Activated naive CD8-positive, alpha-beta T cell treated with anti-CD3 and anti-CD28 coated beads for 36 hours (primary cell): ENCODE measurements at places on chromosomes 16 and 17. TPM values are rescaled to one million over a fixed set of nuclear protein-coding genes. Genes with fewer than 3 reads are reported as not detected.

DNA sequence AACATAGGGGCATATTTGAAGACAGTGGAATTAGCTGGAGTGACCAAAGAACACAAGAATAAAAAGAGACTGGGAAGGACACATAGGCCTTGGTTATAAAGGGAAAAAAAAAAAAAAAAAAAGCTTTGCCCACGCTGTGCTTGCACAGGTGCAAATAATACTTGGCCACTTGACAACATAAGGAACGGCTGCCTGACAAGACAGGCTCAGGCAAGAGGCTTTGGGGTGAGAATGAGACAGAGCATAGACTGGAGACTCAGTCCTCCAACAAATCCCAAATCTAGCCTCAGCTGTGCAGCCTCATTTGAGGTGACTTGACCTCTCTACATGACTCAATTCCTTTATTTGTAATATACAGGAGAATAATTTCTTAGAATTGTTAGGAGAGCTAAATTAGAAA lies 332.8 kb upstream of the DYNLRB2 start:
- DNase-seq, result no peak

DNA sequence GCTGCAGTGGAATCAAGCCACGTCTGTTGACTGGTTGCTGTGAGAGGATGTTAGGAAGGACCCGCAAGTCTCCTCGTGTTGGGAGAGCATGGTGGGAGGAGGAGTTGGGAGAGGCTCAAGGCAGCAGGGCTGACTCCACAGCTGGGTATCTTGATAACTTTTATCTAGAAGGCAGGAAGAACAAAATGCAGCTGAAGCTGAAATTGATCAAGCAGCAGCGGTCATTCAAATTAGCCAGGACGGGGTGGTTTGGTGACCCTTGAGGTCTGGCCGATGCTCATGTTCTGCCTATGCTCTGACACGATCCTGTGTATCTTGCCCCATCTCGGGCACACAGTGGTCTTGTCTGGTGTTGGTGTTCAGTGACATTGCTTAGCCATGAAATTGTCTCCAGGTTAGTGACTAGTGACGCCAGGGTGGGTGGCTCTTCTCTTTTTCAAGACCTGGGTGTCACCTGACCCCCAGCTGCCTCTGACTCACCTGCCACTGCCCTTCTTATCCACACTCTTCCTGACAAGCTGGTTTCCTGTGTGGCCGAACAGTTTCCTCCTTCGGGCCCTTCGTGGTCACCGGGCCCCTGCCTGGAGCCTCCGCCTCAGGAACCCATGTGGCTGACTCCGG lies 19.1 kb downstream of the NPTX1 start:
- DNase-seq, result no peak

GRCh38 chr17:7258731-7259554 lies 3.3 kb downstream of the CLDN7 start:
- DNase-seq, result no peak

DNA sequence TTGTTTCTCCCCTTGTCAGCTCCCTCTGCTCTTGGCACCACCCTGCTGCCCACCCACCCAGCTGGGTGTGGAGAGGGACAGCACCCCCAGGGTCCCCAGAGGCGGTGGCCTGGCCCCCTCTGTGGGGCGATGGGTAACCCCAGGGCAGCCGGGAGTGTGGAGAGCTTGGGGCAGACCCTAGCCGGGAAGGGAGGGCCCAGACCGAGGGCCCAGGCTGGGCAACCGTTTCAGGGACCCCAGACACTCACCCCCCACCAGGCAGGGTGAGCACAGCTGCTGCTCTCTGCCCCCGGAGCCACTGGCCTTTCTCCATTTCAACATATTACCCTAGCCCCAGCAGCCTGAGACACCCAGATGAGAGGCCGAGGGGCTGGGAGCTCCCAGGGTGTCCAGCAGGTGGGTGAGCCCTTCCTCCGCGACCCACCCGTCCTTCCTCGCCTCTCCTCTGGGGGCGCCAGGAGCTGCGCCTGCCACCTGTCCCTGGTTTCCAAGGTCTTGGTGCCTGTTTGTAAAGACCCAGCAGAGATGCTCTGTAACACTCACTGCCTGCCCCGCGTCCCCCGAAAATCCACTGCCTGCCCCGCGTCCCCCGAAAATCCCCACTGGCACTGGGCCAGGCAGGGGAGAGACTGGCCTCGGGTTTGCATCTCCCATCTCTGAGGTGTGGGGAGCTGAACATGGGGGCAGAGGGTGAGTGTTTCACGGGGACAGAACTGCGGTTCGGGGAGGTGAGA lies 45.4 kb downstream of the BAHCC1 start:
- peak; percentile 40 for DNase-seq

DNA sequence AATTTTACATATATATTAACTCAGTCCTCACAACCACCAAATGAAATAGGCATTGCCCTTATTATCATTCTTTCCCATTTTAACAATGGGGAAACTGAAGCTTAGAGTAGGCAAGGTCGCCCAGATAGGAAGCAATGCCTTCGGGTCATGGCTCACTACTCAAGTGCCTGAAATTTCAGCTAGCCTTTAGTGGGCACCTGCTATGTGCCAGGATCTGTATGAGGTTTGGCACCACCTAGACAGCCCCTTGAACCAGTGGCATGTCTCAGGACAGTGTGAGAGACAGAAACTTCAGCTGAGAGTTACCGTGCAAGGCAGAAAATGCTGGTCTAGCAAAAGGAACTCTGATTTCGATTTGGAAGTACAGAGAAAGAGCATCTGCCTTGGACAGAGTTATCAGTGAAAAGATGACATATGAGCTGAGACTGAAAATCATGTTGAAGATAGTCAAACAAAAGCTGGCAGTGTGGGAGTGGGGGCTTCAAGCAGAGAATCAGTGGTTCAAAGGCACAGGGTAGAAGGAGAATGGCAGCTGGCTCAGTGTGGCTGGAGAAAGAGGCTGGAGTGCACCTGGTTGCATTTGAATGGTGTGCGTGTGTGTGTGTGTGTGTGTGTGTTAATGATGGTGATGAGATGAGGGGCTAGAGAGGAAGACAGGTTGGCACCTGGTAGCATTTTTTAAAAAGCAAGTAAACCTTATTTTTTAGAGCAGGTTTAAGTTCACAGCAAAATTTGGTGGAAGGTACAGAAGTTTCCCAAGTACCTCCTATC lies 29.1 kb downstream of the CDH13 start:
- DNase-seq, result no peak

DNA sequence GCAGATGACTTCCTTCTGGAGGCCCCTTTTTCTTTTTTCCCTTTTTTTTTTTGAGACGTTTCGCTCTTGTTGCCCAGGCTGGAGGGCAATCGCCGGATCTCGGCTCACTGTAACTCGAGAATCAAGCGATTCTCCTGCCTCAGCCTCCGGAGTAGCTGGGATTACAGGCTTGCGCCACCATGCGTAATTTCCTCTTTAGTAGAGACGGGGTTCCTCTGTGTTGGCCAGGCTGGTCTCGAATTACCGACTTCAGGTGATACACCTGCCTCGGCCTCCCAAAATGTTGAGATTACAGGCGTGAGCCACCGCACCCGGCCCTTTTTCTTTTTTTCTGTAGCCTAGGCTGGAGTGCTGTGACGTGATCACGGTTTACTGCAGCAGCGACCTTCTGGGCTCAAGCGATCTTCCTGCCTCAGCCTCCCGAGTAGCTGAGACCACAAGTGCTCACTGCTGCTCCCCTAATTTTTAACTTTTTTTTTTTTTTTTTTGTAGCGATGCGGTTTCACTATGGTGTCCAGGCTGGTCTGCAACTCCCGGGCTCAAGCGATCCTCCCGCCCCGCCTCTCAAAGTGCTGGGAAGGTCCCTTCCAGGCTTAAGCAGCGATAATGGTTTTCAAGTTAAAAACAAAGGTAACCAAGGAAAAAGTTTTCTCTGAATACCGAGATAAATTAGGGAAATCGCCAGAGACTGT lies 956 bp upstream of the IST1 start:
- DNase-seq, result peak; percentile 32

- no peak for DNase-seq
Measured at GRCh38 chr17:70158180-70158579, 11.2 kb upstream of the KCNJ2 start.

DNA sequence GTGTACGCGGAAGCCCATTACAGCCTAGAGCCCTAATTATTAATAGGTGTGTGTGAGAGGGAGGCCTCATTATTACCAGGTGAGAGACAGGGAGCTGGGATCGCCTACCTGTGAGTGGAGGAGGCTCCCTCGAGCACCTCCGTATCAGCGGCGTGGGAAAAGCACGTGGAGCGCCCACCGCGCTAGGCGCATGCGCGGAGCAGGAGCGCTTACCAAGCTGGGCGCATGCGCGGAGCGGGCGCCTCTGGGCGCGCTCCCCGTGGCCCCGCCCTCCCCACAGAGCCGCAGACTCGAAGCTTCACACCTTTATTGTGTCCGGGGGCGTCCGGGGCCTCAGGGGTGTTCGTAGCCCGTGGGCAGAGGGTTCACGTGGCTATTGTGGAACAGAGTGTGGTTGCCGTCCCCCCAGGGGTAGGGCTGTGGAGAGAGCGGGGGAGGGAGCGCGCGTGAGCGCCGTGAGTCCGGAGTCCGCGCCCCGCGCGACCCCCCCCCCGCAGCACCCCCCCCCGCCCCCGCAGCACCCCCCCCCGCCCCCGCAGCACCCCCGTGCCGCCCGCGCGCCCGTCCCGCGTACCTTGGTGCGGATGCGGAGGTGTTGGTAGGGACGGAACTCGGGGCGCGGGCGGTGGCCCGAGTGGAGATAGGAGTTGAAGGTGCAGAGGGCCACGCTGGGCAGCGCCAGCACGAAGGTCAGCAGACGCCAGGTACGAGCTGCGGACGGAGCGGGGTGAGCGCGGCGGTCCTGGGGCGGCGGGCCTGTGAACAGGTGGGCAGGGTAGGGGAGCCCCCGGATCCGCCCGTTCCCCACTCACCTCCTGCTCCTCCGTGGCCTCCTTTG lies 500 bp downstream of the COX6A2 start:
- DNase-seq, result peak; percentile 65

DNA sequence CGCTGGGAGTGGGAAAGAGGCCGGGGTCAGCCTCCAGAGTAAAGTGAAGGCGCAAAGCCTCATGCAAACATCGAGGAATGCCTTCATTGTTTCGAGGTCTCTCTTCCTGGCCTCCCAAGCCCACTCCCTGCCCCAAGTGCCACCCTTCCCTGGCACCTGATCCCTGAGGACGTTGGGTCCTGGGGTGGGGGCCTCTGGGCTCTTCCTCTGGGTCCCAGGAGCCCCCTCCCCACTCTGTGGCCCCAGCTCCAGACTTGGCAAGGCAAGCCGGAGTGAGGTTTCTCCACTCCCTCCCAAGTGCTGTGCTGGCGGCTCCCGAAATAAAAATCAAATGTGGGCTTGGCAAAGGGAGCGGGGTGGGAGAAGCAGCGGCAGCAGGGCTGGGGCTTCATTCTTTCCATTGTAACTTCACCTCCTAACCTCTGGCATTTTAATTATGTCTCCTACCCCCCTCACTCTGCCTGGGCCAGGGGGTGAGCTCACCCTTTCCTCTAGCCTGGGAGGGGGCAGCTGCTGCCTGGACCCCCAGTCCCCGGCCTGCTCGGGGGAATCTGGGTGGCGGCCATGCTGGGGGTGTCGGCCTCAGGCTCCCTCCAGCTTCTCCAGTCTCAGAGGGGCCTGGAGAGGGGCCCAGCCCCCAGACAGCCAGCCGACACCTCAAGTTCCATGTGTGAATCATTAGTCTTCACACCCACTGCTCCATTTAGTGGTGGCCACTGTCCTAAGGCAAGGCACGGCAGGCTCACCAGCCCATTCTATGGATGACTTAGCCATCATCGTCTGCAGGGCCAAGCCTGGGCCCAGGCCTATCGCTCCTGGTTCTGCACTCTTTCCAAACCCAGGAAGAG lies 14.6 kb upstream of the TMEM92 start:
- no peak for DNase-seq

- DNase-seq, result no peak
Measured at GRCh38 chr16:10616756-10617640, 36.6 kb upstream of the EMP2 start.

DNA sequence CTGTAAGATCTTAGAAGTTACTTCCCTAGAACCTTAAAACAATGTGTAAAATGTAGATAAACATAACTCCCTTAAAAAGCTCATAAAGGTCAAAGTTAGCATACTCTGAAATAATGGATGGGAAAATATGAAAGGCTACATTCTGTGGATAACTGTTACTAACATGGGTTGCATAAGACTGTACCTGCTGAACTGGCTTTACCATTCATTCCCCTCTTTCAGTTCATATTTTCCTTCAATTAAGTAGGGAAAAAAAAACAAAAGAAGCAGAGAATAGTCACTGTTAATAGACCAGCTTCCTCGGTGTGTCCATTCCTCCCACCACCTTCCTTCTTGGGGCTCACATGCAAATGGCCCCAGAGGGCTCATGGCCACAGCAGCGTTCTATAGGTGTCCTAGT lies 7.5 kb upstream of the MEIOB start:
- DNase-seq, result no peak

DNA sequence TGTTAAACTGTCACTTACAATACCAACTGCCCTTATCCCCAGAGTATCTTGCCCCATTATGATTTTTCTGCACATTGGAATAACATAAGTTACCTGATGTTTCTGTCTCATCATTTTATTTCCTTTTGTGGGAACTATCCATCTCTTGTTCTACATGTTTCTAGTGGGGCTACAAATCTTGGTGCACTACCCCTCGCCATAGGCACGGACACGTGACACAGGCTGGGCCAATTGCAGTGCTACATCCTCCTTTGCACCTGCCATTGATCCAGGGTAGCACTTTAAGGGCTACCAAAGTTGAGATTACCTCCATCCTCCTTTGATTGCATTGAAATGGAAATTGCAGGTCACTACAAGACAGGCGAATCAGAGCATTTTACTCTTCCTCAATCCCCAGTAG lies 14.2 kb upstream of the SYT17 start:
- DNase-seq, result no peak

DNA sequence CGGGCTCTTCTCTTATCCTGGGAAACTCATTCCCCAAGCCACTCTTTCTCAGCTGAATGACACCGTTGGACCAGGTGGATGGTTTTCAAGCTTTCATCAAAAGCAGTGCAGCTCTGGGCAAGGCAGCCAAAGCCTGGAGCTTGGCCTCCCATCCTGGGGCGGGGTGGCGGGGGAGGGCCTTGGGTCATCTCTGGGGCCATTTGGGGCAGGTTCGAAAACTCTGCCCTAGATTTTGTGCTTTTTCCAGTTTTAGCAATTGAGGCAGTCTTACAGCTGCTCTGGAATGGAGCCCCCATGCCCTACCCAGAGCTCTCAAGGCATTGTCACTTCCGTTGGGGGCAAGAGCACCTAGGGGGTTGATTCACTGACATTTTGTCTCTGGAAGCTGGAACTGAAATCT lies 9.1 kb downstream of the MPRIP start:
- no peak for DNase-seq

The WNK4 gene
- total RNA-seq, result 0.25 TPM

The HYDIN gene
- total RNA-seq, result not detected

The RILP gene
- total RNA-seq, result 3.4 TPM

The FKBP10 gene
- total RNA-seq, result 0.48 TPM

The ZP2 gene
- total RNA-seq, result not detected

The SULT1A3 gene
- total RNA-seq, result 12.3 TPM

The PRSS22 gene
- total RNA-seq, result not detected

The MYH13 gene
- not detected for total RNA-seq

The WSCD1 gene
- 0.27 TPM for total RNA-seq

The LRRC37A gene
- 1.5 TPM for total RNA-seq

The CCL13 gene
- not detected for total RNA-seq

The HSD17B2 gene
- not detected for total RNA-seq
